Activated T-helper 17 cell treated with anti-CD3 and anti-CD28 coated beads, Interleukin-2, amount 50 U/mL, for 72 hours (primary cell): ENCODE measurements at places on chromosomes 11 and 22. TPM values are rescaled to one million over a fixed set of nuclear protein-coding genes. Genes with fewer than 3 reads are reported as not detected.

The KRTAP5-1 gene
- total RNA-seq = not detected

The SLC22A8 gene
- not detected for total RNA-seq

The BLID gene
- not detected for total RNA-seq

GRCh38 chr22:31155422-31155821, 4.6 kb upstream of the RNF185 start:
- ATAC-seq = no peak
